T-helper 2 cell treated with Interferon-gamma antibody and Interleukin-4, amounts not matched to agents 100 ng/mL and 5 ng/mL, for 36 hours (primary cell): ENCODE measurements at places on chromosomes 2 and 18. TPM values are rescaled to one million over a fixed set of nuclear protein-coding genes. Genes with fewer than 3 reads are reported as not detected.

The LYPD1 gene
- total RNA-seq = not detected in 2 replicates

The ATP6V1B1 gene
- not detected in 2 replicates for total RNA-seq

The PLCL1 gene
- total RNA-seq = 2.2 and 2.5 TPM in 2 replicates

The HOXD13 gene
- total RNA-seq = not detected in 2 replicates

The ARL5A gene
- total RNA-seq = 53.5 and 58.9 TPM in 2 replicates

The FAM110C gene
- 3.2 and 3.3 TPM in 2 replicates for total RNA-seq

The CCDC102B gene
- total RNA-seq = 1.7 and 2.4 TPM in 2 replicates

The CRYGC gene
- not detected in 2 replicates for total RNA-seq

The GLI2 gene
- 0.36 and 0.43 TPM in 2 replicates for total RNA-seq

The LONRF2 gene
- total RNA-seq = 0.16 and 0.27 TPM in 2 replicates

The ACTG2 gene
- not detected in 2 replicates for total RNA-seq

The DYNC1I2 gene
- total RNA-seq = 52.0 and 59.3 TPM in 2 replicates

The CD8B2 gene
- total RNA-seq = 0.11 TPM in 1 of 2 replicates, not detected in the other

The CD226 gene
- 87.4 and 88.2 TPM in 2 replicates for total RNA-seq

The ALPP gene
- total RNA-seq = not detected in 2 replicates

The TNS1 gene
- 0.18 and 0.36 TPM in 2 replicates for total RNA-seq

The LAMA1 gene
- not detected in 2 replicates for total RNA-seq

The FAM237A gene
- total RNA-seq = not detected in 2 replicates

The SERPINB13 gene
- total RNA-seq = not detected in 2 replicates

The CRYGD gene
- total RNA-seq = not detected in 2 replicates

The MROH2A gene
- total RNA-seq = not detected in 2 replicates

The SERPINB5 gene
- not detected in 2 replicates for total RNA-seq

The TNFAIP6 gene
- not detected in 2 replicates for total RNA-seq

The CAMKMT gene
- 12.0 and 12.5 TPM in 2 replicates for total RNA-seq

The KIF1A gene
- 0.41 and 0.43 TPM in 2 replicates for total RNA-seq

The LOXL3 gene
- total RNA-seq = 1.00 and 1.9 TPM in 2 replicates

The PMAIP1 gene
- 23.6 and 24.1 TPM in 2 replicates for total RNA-seq

The IMMT gene
- total RNA-seq = 168 and 169 TPM in 2 replicates

The ASB18 gene
- total RNA-seq = not detected in 2 replicates

The NT5DC4 gene
- total RNA-seq = not detected in 2 replicates

The RAB11FIP5 gene
- total RNA-seq = 8.9 and 9.9 TPM in 2 replicates

The PGAP1 gene
- 28.1 and 29.7 TPM in 2 replicates for total RNA-seq

The IFIH1 gene
- total RNA-seq = 31.8 and 33.3 TPM in 2 replicates

The BARD1 gene
- 41.3 and 43.4 TPM in 2 replicates for total RNA-seq

The PTH2R gene
- 0.11 and 0.34 TPM in 2 replicates for total RNA-seq

The RAX gene
- not detected in 2 replicates for total RNA-seq
